ENCODE measurements at places on chromosomes 5 and 9.
A peak's percentile ranks its signal among the peaks of the same experiment; 100 is the strongest.

GRCh38 chr5:38420691-38421390, 135.6 kb downstream of the LIFR start:
- peak; percentile 72 for DNase-seq

- no peak for DNase-seq
These were observed 650 bp downstream of the ELP1 start for GRCh38 chr9:108933231-108933717.

DNA sequence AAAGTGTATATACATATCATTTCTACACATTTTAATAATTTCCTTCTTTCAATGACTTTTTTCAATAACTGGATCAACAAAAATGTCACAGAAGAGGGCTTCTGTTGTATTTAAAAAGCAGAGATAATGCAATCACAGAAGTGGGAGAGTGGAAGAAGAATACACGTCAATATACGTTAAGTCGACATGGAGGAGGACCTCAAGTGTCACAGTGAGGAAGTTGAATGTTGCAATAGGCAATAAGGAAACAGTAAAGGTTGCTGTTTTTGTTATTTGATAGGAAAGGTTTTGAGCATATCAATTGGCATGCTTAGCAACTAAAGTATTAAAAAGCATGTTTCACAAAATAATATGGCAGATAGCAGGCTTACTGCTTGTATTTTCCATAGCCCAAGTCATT, 184.0 kb upstream of the NR4A3 start:
- no peak for DNase-seq

- DNase-seq: no peak
These were observed 37.9 kb downstream of the LHFPL2 start for GRCh38 chr5:78610636-78611035.

- no peak for DNase-seq
These were observed 9.7 kb downstream of the PTAR1 start for GRCh38 chr9:69750085-69750484.

DNA sequence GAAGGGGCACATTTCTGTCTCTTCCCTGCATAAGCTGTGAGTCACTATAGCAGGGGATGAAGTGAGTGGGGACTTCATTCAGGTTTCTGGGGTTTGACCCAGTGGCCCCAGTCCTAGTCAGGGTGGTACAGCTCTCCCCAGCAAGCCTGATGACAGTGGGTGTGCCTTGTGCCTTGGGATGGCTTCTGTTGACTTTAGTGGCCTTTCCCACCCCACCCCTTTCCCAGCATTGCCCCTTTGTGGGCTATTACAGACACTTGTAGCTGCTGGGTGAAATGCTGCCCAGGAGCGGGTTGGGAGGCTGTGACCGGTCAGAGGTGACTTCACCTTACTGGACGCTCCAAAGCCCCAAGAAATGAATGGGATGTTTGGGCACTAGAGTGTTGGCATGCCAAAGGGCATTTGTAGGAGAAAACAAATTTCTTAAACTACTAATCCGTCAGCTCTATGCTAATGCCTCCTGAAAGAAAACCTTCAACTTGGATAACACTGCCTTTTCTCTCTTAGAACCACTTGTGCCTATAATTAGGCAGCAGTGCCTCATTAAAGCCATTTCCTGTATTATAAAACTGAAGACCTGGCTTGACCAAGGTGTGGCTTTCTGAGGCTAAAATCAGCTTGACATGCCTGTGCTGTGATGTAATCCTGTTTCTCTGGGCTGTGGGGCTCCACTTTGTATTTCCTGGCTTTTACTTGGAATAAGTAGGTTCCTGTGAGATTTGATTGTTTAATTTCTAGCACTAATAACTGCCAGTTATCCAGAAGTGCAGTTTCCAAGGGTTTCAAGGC, 119.0 kb upstream of the SLC25A48 start:
- no peak for DNase-seq

- DNase-seq: no peak
These were observed 1.6 kb upstream of the THBS4 start for GRCh38 chr5:80033513-80033912.

DNA sequence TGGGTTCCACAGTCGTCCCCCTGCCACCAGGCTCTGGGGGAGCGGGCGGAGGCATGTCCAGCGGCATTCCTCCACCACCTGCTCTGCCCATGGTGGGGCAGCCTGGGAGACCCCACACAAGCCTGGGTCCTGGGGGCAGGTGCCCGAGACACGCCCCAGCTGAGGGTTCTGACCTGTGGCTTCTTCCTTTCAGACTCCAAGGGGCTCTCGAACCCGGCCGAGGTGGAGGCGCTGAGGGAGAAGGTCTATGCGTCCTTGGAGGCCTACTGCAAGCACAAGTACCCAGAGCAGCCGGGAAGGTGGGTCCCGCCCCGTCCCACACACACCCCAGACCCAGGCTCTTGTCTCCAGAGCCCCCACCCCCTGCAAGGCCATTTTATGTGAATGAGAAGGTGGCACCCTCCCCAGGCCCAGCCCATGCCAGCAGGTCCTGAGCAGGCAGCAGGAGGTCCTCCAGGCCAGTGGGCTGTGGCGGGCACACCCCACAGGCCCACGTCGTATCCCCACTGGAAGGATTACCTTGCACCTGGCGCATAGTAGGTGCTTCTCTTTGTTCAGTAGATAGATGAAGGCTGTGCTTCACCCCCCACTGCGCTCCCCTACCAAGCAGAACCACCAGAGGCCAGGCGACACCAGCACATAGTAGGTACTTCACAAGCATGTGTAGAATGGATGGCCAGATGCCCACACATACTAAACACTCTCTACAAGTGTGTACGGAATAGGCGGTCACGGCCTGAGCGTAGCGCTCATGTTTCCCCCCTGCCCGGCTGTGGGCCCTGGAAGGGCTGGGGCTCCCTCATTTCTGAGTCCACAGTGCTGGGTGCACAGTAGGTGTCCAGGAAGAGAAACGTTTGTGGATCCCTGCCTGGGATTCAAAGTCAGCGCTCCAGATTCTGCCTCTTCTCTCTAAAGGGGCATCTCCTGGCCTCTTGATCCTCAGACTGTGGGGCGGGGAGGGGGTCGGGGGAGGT, 107.9 kb downstream of the RXRA start:
- peak; percentile 57 for DNase-seq

DNA sequence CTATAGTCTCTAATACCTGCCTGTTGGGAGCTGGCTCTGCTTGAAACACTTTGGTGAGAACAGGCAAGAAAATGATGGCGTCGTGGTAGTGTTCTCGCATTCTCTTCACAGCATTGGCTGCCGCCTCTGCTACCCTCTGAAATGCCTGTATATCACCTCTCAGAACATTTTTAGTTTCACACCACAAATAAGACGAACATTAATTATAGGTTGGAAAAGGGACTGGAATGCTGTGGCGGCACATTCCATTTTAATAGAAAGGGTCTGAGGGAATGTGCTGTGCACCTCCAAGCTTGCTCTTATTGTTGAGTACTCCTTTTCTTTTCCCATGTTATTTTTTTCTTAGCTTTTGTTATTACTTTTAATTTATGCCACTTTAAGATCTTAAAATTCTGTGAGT, 134.6 kb upstream of the HMHB1 start:
- no peak for DNase-seq
